DMS153 (cell line): ENCODE measurements at places on chromosomes 5 and 9.

DNA sequence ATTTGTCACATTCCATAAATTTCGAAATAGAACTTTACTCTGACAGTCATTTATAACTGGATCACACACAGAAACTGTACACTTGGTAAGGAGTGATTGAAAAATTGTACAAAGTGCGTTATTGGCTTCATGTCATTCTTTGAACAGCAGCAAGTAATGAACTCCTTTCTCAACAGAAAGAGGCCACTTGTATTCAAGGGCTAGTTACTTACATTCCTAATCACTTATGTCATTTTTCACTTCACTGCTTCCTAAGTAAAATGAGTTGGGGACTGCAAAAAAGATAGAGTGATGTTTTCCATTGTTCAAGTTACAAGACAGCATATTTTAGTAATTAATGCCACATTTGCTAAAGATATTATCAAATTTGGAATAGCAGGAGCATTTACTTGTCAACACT lies 893.2 kb downstream of the DTWD2 start:
- no peak for DNase-seq

- DNase-seq: no peak
Measured at GRCh38 chr9:104027295-104027694, 66.8 kb upstream of the SMC2 start.

DNA sequence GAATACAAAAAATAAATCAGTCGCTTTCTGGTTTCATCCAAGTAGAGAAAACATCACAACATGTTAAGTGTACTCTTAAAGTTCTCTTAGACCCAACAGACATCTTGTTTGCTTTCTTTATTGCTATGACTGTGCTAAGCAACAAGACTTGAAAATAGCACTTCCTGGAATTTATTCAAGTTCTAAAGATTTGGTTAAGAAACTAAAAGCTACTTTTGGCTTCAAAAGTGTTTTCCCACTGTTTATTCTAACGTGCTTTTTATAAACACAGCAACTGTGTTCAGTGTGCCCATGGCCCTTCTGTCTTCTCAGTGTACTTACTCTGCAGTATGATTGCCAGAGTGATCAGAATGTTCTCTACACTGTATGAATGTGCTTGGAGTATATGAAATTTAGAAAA lies 109.8 kb downstream of the GIN1 start:
- DNase-seq: no peak

- no peak for DNase-seq
Measured at GRCh38 chr5:78300464-78301045, 6.1 kb upstream of the AP3B1 start.

DNA sequence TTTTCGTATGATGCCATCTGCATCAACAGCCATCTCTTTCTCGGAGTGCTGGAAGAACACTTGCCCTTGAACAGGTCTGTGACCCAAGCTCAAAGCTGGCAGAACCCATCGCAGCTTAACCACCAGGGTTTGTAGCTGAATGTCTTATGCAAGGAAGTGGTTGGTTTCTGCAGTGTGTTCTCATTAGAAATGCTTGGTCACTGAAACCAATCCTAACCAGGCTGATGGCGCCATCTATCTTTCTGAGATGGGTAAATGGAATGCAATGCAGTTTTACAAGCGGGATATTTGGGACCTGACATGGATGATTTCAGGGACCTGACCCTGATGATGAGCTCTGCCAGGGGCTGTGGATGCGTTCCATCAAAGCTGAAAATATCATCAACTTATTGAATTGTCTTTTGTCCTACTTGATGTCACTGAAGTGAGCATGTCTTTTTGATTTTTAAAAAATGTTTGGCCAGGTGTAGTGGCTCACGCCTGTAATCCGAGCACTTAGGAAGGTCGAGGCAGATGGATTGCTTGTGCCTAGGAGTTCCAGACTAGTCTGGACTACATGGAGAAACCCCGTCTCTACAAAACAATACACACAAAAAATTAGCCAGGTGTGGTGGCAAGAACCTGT lies 28.7 kb downstream of the DMRT3 start:
- DNase-seq: no peak

GRCh38 chr9:134505032-134505431 lies 136.6 kb upstream of the COL5A1 start:
- no peak for DNase-seq

- no peak for DNase-seq
Measured at GRCh38 chr9:91486699-91487497, 63.3 kb upstream of the NFIL3 start.

GRCh38 chr5:39076757-39077728 lies 2.8 kb upstream of the RICTOR start:
- DNase-seq: no peak

- peak; percentile 1 for DNase-seq
Measured at GRCh38 chr5:151742870-151743294, 15.5 kb downstream of the ATOX1 start.

- no peak for DNase-seq
Measured at GRCh38 chr5:66440202-66440680, 156.0 kb upstream of the MAST4 start.

- no peak for DNase-seq
Measured at GRCh38 chr5:139243425-139243970, 45.3 kb upstream of the SIL1 start.

- DNase-seq: peak; percentile 4
Measured at GRCh38 chr9:120985819-120986222, 59.2 kb upstream of the TRAF1 start.

- no peak for DNase-seq
Measured at GRCh38 chr9:115642285-115642684, 511.3 kb upstream of the PAPPA start.

GRCh38 chr9:36855448-36856315 lies 178.4 kb downstream of the PAX5 start:
- DNase-seq: no peak

DNA sequence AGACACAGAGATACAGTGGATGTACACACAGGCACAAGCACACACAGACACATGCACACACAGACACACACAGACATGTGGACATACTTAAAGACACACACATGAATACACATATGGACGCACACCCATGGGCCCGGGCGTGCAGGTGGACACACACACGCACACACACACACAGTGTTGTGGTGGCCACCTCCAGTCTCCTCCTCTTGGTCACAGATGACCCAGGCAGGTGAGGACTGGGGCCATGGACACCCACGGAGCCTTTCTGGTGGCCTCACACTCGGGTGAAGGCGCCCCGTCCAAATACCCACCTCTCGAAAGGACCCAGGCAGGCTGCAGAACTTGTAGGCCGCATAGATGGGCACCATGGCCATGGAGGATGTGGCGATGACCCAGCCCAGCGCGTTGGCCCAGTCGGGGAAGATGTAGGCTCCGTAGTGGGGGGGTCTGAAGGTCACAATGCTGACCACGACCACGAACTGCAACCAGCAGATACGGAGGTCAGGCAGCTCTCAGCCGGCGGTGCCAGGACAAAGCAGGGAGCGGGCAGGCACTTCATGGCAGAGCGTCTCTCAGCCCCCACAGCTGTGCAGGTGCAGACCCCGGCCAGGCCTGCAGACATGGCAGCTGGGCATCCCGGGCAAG lies 42.5 kb downstream of the SLC6A3 start:
- DNase-seq: no peak
